ENCODE measurements at places on chromosomes 5 and 9. TPM values are rescaled to one million over a fixed set of nuclear protein-coding genes. Genes with fewer than 3 reads are reported as not detected.
A peak's percentile ranks its signal among the peaks of the same experiment; 100 is the strongest.

DNA sequence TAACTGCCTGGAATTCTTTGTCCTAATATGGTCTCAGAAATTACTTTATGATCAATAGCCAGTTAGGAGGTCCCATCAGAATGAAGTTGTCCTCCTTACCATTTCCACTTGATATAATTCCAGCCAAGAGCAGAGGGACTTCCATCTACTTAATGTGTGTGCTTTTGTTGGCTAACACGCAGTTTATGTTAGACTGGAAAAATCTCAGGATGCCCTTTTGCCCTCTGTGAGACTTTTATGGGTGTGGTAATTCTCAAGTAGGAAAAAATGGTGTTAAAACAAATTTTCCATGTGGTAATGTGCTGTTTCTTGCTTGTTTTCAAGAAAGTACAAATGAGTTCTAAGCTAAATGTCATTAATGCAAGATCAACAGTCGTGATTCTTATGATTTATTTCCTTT lies 327.1 kb downstream of the MTRR start:
- H3K4me3 ChIP-seq = no peak overlapping the region
- no peaks in the 10 kb centered on the region for H3K36me3 ChIP-seq
- no peak overlapping the region for H3K27ac ChIP-seq
- DNase-seq = no peak
- H3K27me3 ChIP-seq = no peaks in the 10 kb centered on the region

GRCh38 chr5:178116143-178116885 lies 3.0 kb downstream of the N4BP3 start:
- H3K4me1 ChIP-seq = peaks cover 14% of the 10 kb centered on the region
- H3K4me3 ChIP-seq = no peak overlapping the region
- H3K27ac ChIP-seq = no peak overlapping the region
- H3K36me3 ChIP-seq = no peaks in the 10 kb centered on the region
- peaks cover 16% of the 10 kb centered on the region for H3K27me3 ChIP-seq

DNA sequence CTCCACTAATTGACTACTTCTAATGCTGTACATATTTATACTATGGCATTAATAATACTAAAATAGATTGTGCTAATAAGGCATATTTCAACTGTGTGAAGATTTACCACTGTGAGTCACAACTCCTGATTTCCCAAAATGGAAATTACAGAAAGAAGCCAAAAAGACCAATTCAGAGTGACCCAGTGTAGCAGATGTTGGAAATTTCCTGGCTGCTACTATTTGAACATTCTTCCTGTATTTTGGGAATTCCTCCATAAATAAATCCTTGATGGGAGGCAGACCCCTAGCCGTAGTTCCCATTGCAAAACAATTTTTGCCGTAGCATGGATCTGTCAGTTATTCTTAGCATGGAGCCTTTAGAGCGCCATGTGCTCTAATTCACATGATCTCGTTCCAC lies 11.4 kb upstream of the PRUNE2 start:
- no peak for DNase-seq
- no peaks in the 10 kb centered on the region for H3K27me3 ChIP-seq
- no peaks in the 10 kb centered on the region for H3K36me3 ChIP-seq
- H3K27ac ChIP-seq = no peak overlapping the region
- H3K4me3 ChIP-seq = no peak overlapping the region

- no peaks in the 10 kb centered on the region for H3K27me3 ChIP-seq
- no peaks in the 10 kb centered on the region for H3K4me1 ChIP-seq
- H3K4me3 ChIP-seq = no peak overlapping the region
- H3K36me3 ChIP-seq = no peaks in the 10 kb centered on the region
Measured at GRCh38 chr5:104612005-104612404, 1049.4 kb upstream of the NUDT12 start.

GRCh38 chr9:95515272-95516113 lies 1.3 kb downstream of the PTCH1 start:
- no peak overlapping the region for H3K4me3 ChIP-seq
- peak overlapping the region; percentile 51 for H3K27ac ChIP-seq
- no peaks in the 10 kb centered on the region for H3K36me3 ChIP-seq
- H3K27me3 ChIP-seq = no peaks in the 10 kb centered on the region
- peaks cover 18% of the 10 kb centered on the region for H3K4me1 ChIP-seq
- DNase-seq = no peak

DNA sequence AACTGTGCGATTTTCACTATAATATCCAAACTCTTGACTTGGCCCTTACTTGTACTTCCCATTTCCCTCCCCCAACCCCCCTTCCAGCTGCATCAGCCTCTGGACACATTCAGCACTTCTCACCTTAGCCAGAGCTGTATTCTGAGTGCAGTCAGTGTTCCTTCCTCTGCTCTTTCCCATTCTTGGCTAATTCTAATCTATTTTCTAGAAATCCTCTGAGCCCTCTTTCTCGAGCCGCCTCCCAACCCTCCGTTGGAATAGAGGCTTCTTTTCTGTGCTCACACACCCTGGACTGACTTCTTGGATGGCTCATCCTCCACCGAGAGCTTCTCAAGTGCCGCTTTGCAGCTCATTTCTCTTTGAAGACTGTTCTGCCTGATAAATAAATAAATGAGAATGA lies 188.8 kb downstream of the NTRK2 start:
- no peak for DNase-seq
- no peaks in the 10 kb centered on the region for H3K36me3 ChIP-seq
- H3K4me1 ChIP-seq = no peaks in the 10 kb centered on the region

DNA sequence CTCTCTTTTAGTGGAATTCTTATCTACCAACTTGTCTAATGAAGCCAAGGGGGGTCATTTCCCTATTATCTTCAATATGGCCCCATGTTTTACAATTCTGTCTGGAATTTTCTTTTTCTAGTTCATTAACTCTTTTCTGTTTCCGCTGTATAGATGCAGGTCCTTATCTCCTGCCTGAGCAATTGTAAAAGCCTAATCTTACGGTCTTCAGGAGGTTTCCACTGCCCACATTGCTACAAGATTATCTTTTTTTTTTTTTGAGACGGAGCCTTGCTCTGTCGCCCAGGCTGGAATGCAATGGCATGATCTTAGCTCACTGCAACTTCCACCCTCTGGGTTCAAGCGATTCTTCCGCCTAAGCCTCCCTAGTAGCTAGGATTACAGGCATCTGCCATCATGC lies 132.3 kb downstream of the UNC13B start:
- no peaks in the 10 kb centered on the region for H3K27me3 ChIP-seq
- no peaks in the 10 kb centered on the region for H3K36me3 ChIP-seq
- H3K4me3 ChIP-seq = no peak overlapping the region

DNA sequence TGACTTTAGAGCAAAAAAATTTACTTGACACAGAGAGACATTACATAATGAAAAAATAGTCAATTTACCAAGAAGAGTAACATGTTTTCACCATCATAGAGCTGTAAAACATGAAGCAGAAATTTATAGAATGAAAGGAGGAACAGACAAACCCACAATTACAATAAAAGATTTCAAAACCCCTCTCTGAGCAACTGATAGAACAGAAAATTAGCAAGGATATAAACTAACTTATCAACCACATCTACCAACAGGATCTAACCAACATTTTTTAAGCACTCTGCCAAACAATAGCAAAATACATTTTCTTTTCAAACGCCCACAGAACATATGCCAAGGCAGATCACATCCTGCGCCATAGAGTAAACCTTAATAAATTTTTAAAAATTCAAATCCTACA lies 17.9 kb downstream of the SLCO4C1 start:
- H3K4me3 ChIP-seq = no peak overlapping the region
- H3K27ac ChIP-seq = no peak overlapping the region
- H3K4me1 ChIP-seq = no peaks in the 10 kb centered on the region
- DNase-seq = no peak
- H3K36me3 ChIP-seq = no peaks in the 10 kb centered on the region
- H3K27me3 ChIP-seq = no peaks in the 10 kb centered on the region

DNA sequence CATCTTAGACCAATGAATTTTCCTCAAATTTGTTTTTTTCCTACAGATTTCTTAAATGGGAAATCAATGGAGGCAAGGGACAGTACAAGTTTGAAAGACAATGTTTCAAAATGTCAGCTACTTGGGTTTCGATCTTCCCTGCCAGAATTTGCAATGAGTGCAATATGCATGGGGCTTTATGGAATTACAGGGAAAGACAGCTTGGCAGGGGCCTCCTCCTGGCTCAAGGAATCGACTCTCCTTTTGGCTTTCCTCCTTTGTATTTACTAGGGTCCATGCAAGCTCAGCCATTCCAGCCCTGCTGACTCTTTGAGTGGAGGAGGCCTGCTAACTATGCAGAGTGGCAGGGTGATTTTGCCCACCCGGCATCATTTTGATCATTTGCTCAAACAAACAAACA lies 63.2 kb downstream of the MED27 start:
- H3K36me3 ChIP-seq = no peaks in the 10 kb centered on the region
- DNase-seq = no peak
- H3K27ac ChIP-seq = no peak overlapping the region
- H3K4me3 ChIP-seq = no peak overlapping the region
- peaks cover 27% of the 10 kb centered on the region for H3K4me1 ChIP-seq

- H3K4me3 ChIP-seq = no peak overlapping the region
- no peaks in the 10 kb centered on the region for H3K27me3 ChIP-seq
- H3K36me3 ChIP-seq = peaks cover 11% of the 10 kb centered on the region
- H3K27ac ChIP-seq = no peak overlapping the region
Measured at GRCh38 chr5:149201121-149201637, 59.9 kb downstream of the ABLIM3 start.

DNA sequence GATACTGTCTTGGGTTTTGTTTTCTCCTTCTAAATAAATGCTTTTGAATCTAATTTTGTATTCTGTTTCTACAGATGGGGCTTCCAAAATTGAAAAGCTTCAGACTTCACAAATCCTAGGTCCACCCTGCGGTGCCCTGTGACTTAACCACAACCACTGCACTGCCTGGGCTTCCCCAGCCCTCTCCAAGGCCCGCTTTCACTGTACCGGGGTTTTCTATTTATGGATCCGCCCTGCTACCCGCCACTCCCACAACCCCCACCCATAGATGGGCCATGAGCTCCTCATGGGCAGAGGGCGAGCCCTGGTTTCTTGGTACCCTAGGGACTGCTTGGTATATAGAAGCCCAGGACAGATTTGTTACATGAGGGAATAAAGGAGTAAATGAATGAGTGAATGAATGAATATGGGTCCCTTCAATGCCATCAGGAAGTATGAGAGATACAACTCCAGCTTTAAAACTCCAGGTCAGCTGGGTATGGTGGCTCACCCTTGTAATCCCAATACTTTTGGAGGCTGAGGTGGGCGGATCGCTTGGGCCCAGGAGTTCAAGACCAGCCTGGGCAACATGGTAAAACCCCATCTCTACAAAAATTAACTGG lies 39.8 kb upstream of the NEK6 start:
- no peaks in the 10 kb centered on the region for H3K27me3 ChIP-seq
- no peak overlapping the region for H3K27ac ChIP-seq
- DNase-seq = no peak
- peaks cover 23% of the 10 kb centered on the region for H3K4me1 ChIP-seq
- H3K4me3 ChIP-seq = no peak overlapping the region

DNA sequence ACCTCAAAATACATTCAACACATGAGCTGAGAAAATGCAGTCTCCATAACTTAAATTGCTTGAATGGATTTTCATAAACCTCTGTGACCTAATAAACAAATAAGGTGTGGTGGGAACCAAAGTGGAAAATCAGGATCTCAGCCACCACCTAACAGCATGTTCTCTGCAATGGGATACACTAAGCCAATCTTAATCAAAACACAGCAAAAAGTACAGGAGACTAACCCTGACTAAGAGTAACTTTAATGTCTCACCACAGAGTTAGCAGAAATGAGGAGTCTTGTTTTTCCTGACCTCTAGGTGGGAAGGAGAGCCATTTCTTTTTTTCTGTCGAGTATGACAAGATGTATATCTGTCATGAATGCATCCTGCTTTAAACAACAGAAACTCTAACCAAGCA lies 48.5 kb downstream of the PLK2 start:
- DNase-seq = no peak
- H3K36me3 ChIP-seq = no peaks in the 10 kb centered on the region
- no peak overlapping the region for H3K27ac ChIP-seq
- no peaks in the 10 kb centered on the region for H3K4me1 ChIP-seq
- no peaks in the 10 kb centered on the region for H3K27me3 ChIP-seq

- H3K4me3 ChIP-seq = no peak overlapping the region
- DNase-seq = no peak
- no peak overlapping the region for H3K27ac ChIP-seq
- H3K36me3 ChIP-seq = no peaks in the 10 kb centered on the region
Measured at GRCh38 chr5:118303296-118303695, 685.1 kb downstream of the DTWD2 start.

PLAC8L1 gene
- total RNA-seq = 0.56 TPM

RAI14 gene
- 45.8 TPM for total RNA-seq

CNTLN gene
- 2.1 TPM for total RNA-seq

LCN15 gene
- not detected for total RNA-seq

C9 gene
- total RNA-seq = not detected

OR1J2 gene
- total RNA-seq = not detected

CEMIP2 gene
- total RNA-seq = 19.6 TPM

SLC6A18 gene
- not detected for total RNA-seq

NRG2 gene
- total RNA-seq = 12.7 TPM
